ENCODE measurements at places on chromosomes 4 and X. TPM values are rescaled to one million over a fixed set of nuclear protein-coding genes. Genes with fewer than 3 reads are reported as not detected.

The IL13RA2 gene
- not detected for total RNA-seq

DNA sequence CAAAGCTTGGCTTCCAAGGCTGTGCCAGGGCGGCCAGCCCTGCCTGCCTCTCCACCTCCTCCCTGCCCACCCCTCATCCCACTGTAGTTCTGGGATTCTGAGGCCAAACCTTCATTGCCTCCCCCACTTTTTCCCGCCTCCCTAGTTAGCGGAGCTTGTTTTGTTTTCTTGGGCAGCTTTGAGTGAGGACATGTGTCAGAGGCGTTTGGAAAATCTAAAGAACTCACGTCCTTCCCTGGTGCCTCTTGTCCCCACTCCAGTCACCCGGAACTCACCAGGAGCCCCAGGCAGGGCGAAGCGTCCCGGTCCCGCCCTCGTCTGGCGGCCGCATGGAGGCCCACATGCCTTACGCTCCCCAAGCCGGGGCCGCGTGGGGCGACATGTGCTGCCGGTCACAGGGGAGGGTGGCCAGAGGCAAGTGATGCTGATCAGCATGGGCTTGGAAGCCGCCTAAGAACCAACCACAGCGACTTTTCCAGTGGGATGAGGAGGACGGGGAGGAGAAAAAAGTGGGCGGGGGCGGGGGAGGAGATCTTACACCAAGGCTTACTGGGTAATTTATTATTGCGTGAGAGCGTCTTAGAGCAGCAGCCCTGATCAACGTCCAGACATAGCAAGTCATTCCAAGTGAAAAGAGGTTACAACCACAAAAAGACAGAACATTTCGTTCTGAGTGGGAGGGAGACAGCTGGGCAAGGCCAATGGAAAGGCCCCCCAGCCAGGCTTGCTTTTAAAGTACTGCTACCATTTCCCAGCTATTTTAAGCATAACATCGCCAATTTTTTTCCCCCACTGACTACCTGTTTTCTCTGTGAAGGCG, 48.5 kb downstream of the PRPS1 start:
- H3K4me1 ChIP-seq = peaks cover 25% of the 10 kb centered on the region
- peak; percentile 87 for DNase-seq
- H3K4me3 ChIP-seq = peak overlapping the region; percentile 58
- peak overlapping the region; percentile 73 for H3K27ac ChIP-seq
- no peaks in the 10 kb centered on the region for H3K36me3 ChIP-seq

DNA sequence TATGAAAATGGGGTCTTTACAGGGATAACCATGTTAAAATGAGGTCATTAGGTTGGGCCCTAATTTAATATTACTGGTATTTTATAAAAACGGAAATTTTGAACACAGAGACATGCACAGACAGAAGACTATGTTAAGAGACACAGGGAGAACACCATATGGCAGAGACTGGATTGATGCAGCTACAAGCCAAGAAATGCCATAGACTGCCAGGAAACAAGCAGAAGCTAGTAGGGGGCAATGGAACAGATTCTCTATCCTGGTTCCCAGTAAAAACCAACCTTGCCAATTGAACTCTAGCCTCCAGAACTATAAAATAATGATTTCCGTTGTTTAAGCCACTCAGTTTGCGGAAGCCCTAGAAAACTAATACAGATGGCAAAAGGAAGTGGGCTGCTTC, 6.6 kb upstream of the GUF1 start:
- no peak for DNase-seq
- no peaks in the 10 kb centered on the region for H3K36me3 ChIP-seq
- H3K27ac ChIP-seq = no peak overlapping the region

DNA sequence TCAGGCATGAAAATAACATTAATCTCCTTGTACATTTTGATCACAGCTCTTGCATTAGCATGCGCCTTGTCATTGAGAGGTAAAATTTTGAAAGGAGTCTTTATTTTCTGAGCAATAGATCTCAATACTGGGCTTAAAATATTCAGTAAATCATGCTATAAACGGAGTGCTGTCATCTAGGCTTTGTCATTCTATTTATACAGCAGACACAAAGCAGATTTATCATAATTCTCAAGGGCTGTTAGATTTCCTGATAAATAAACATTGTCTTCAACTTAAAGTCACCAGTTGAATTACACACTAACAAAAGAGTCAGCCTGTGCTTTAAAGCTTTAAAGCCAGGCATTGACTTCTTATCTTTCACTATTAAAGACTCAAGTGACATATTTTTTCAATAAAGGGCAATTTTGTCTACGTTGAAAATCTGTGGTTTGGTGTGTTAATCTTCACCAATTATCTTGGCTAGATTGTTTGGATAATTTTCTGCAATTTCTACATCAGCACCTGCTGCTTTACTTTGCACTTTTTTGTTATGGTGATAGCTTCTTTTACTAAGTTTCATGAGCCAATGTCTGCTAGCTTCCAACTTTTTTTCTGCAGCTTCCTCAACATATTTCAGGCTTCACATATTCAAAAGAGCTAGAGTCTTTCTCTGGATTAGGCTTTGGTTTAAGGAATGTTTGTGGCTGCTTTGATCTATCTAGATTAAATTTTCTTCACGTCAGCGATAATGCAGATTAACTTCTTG, 27.9 kb upstream of the UGT2B4 start:
- DNase-seq = peak; percentile 34
- no peak overlapping the region for H3K27ac ChIP-seq
- no peaks in the 10 kb centered on the region for H3K36me3 ChIP-seq
- no peak overlapping the region for H3K4me3 ChIP-seq

GRCh38 chr4:150863456-150863855, 151.6 kb downstream of the LRBA start:
- no peaks in the 10 kb centered on the region for H3K27me3 ChIP-seq
- H3K4me3 ChIP-seq = no peak overlapping the region
- H3K36me3 ChIP-seq = no peaks in the 10 kb centered on the region
- H3K27ac ChIP-seq = no peak overlapping the region

DNA sequence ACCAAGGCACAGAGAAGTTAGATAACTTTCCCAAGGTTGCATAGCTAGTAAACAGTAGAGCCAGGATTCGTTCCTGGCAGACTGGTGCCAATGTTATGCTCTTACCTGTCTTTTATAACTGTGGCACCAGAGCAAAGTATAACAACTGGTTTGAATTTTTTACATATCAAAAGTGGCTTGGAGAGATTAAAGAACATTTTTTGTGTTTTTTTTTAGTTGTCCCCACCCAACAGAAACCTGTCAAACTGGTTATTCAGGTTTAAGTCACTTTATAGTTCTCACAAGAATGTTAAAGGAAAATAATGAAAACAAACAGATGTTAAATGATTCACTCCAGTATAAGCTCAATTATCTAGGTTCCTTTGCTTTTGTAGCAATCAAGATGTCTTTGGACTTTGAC, 15.6 kb upstream of the FAM47E start:
- no peak for DNase-seq
- no peak overlapping the region for H3K27ac ChIP-seq
- no peaks in the 10 kb centered on the region for H3K4me1 ChIP-seq
- H3K4me3 ChIP-seq = no peak overlapping the region
- no peaks in the 10 kb centered on the region for H3K27me3 ChIP-seq

DNA sequence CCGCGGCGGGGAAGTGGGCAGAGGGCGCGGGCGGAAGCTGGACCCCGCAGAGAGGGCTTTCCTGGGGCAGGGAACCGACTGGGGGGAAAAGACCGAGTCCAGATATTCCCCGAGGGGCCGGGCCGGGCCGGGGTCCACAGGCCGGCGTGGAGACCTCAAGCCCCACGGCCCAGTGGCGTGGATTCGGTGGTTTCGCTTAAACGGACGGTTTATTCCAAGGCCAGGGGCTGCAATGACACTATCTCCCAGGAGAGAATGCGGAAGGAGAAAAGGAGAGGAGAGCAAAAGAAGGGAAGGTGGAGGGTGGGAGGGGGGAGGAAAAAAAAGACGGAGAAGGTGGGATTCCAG, 10.8 kb downstream of the ARX start:
- no peaks in the 10 kb centered on the region for H3K4me1 ChIP-seq
- no peaks in the 10 kb centered on the region for H3K36me3 ChIP-seq
- peaks cover 45% of the 10 kb centered on the region for H3K27me3 ChIP-seq
- no peak overlapping the region for H3K4me3 ChIP-seq
- no peak overlapping the region for H3K27ac ChIP-seq

DNA sequence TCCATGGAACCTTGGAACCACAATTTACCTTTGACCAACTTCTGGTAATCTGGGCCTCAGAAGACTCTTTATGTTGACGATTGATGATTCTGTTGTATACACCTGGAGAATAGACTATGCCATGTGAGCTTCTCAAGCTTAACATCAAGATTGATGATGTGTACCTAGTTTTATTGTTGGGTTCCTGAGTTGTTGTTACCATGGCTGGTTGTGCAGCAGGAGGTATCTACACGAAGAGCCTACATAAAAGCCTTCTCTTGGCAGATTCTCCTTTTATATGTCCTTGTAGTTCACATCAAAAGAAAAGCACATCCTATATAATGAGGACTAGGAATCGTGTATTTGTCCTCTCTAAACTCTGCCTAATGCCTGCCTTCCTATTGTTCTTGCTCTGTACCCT, 272.0 kb downstream of the DTHD1 start:
- no peak overlapping the region for H3K27ac ChIP-seq
- no peak overlapping the region for H3K4me3 ChIP-seq
- H3K4me1 ChIP-seq = no peaks in the 10 kb centered on the region
- H3K27me3 ChIP-seq = no peaks in the 10 kb centered on the region
- no peak for DNase-seq

Data from astrocyte (in vitro differentiated cells and primary cell).